OCI-LY7 (cell line): ENCODE measurements at places on chromosomes 16 and 17. TPM values are rescaled to one million over a fixed set of nuclear protein-coding genes. Genes with fewer than 3 reads are reported as not detected.

Gene ARL16
- total RNA-seq, result 49.8 and 52.2 TPM in 2 replicates

Gene PPM1E
- total RNA-seq, result 0.40 and 1.1 TPM in 2 replicates

Gene GSDMA
- 0.15 and 0.17 TPM in 2 replicates for total RNA-seq

Gene NUDT16L1
- total RNA-seq, result 15.9 and 18.9 TPM in 2 replicates

Gene SOX9
- total RNA-seq, result not detected in 2 replicates

Gene SEPTIN12
- not detected in 2 replicates for total RNA-seq

Gene CLEC18B
- 0.20 TPM in 1 of 2 replicates, not detected in the other for total RNA-seq

Gene CDH11
- not detected in 2 replicates for total RNA-seq

Gene KCNJ18
- total RNA-seq, result not detected in 2 replicates

Gene HSF5
- not detected in 2 replicates for total RNA-seq

Gene ALOX15B
- not detected in 2 replicates for total RNA-seq

Gene APRT
- total RNA-seq, result 118 and 151 TPM in 2 replicates

Gene PYCARD
- total RNA-seq, result 10.3 and 14.8 TPM in 2 replicates

Gene CCL3
- total RNA-seq, result not detected in 2 replicates

Gene MYL4
- total RNA-seq, result 0.67 and 1.3 TPM in 2 replicates

Gene CCL17
- total RNA-seq, result not detected in 2 replicates

Gene CPPED1
- total RNA-seq, result 12.3 and 14.2 TPM in 2 replicates

Gene TMEM132E
- not detected in 2 replicates for total RNA-seq

Gene CSHL1
- not detected in 2 replicates for total RNA-seq

Gene CCDC78
- total RNA-seq, result 52.6 and 57.9 TPM in 2 replicates

Gene GPR142
- total RNA-seq, result not detected in 2 replicates

Gene DRC3
- total RNA-seq, result 0.19 and 0.50 TPM in 2 replicates

Gene TVP23A
- total RNA-seq, result not detected in 2 replicates

Gene RNU2-1
- 7,263 and 7,340 TPM in 2 replicates for total RNA-seq

Gene KRTAP17-1
- total RNA-seq, result not detected in 2 replicates

Gene AIPL1
- not detected in 2 replicates for total RNA-seq

Gene BEAN1
- total RNA-seq, result 0.13 TPM in 1 of 2 replicates, not detected in the other

Gene GAS7
- 0.46 and 1.5 TPM in 2 replicates for total RNA-seq

Gene FZD2
- 9.2 and 10.9 TPM in 2 replicates for total RNA-seq

Gene WDR81
- 23.5 and 24.4 TPM in 2 replicates for total RNA-seq

Gene AXIN2
- 8.2 and 8.5 TPM in 2 replicates for total RNA-seq

Gene CA7
- total RNA-seq, result not detected in 2 replicates

Gene NEUROD2
- not detected in 2 replicates for total RNA-seq

Gene EFCAB5
- total RNA-seq, result 1.5 and 1.9 TPM in 2 replicates

Gene CBX2
- 27.9 and 31.2 TPM in 2 replicates for total RNA-seq

Gene TMEM101
- 22.5 and 26.5 TPM in 2 replicates for total RNA-seq

Gene SLC13A2
- not detected in 2 replicates for total RNA-seq

Gene DHRS7B
- 15.8 and 16.5 TPM in 2 replicates for total RNA-seq

Gene B3GNT9
- total RNA-seq, result 2.7 TPM in 2 replicates

Gene TOP2A
- 340 and 442 TPM in 2 replicates for total RNA-seq

Gene CCDC43
- total RNA-seq, result 30.3 and 35.6 TPM in 2 replicates

Gene SDR42E2
- 0.28 and 0.29 TPM in 2 replicates for total RNA-seq

Gene CDH5
- 0.09 TPM in 1 of 2 replicates, not detected in the other for total RNA-seq

Gene MFAP4
- total RNA-seq, result 0.31 and 0.65 TPM in 2 replicates

Gene CRYBA1
- total RNA-seq, result not detected in 2 replicates

Gene KRT222
- not detected in 2 replicates for total RNA-seq

Gene KRT28
- not detected in 2 replicates for total RNA-seq
